ENCODE measurements at places on chromosomes 5 and 9.

GRCh38 chr5:132764051-132764450, 13.0 kb downstream of the SEPTIN8 start:
- no peak for DNase-seq

- DNase-seq = no peak
Measured at GRCh38 chr5:11385901-11386293, 518.3 kb downstream of the CTNND2 start.

DNA sequence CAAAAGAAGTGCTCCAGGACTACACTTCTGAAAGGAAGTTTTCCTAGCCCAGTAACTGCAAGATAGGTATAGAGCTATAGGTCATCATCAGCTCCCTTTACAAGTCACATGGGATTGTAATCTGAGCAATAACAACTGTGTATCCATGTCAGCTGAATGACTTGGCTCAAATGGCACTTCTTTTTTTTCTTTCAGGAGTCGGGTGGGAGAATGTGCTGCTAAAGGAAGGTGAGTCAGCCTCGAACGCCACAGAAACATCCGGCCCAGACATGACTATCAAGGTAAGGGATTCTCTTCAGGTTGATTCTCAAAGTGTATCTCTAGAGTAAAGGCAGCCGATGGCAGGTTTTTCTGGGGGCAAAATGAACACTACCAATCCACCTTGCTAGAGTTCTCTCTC, 192.2 kb downstream of the C9orf152 start:
- peak; percentile 80 for DNase-seq

DNA sequence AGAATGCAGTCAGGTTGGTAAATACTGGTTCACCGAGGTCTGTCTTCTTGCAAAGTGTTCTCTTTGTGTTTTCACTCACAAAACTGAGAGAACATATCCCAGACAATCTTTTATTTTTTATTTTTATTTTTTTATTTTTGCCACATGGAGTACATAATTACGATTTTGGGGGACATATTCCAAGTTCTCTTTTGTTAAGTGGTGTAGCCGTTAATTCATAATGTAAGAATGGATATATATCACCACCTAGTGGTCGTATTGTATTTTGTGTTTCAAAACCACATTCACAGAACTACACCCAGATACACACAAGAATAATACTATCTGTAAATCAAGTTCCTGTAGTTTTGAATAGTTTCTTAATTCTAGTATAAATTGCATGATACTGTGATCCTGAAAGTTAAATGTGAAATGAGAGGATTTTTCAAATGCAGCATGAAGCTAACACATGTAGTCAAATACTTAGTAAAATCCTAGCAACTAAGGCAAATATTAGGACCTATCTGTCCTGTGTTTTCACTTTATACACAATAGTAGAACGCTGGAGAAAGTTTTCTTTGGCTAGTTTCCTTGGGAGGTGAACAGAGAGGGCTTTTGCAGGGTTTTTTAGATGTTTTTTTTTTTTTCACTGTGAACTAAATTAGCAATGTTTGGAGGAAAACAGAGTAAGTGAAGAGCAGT, 92.7 kb downstream of the VCAN start:
- peak; percentile 42 for DNase-seq

GRCh38 chr9:3660936-3661335, 135.1 kb upstream of the RFX3 start:
- no peak for DNase-seq

GRCh38 chr9:34125681-34126206, 754 bp downstream of the DCAF12 start:
- DNase-seq = peak; percentile 21

DNA sequence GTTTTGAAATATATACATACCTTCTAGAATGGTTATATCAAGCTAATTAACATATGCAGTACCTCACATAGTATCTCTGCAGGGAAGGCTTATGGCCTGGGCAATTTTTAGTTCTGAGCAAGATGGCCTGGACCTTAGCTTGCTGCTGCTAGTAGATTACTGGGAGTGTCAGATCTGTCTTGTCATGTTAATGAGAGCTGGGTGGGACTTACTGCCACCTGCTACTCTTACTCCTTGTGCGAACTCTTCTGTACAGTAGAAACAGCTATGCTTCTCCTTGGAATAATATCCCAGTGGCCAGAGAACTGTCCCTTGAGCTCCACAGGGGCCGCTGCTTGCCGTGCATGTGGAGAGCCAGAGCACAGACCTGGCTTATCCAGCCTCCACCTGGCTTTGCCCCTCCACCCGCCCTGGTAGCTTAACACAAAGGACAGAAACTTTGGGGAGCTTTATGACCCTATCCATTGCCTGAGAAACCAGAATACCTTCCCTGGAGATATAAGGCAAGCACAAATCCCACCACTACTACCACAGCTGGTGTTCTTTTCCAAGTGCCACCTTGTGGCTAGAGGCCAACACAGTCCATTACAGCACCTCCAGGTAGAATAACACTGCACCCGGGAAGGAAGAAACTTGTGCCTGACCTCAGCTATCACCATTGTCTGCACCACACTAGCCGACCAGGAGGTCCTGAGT, 74.4 kb upstream of the RUSC2 start:
- DNase-seq = no peak

GRCh38 chr5:72305194-72306142, 14.6 kb downstream of the MRPS27 start:
- DNase-seq = no peak

- DNase-seq = peak; percentile 23
Measured at GRCh38 chr5:13809921-13810320, 134.6 kb downstream of the DNAH5 start.

DNA sequence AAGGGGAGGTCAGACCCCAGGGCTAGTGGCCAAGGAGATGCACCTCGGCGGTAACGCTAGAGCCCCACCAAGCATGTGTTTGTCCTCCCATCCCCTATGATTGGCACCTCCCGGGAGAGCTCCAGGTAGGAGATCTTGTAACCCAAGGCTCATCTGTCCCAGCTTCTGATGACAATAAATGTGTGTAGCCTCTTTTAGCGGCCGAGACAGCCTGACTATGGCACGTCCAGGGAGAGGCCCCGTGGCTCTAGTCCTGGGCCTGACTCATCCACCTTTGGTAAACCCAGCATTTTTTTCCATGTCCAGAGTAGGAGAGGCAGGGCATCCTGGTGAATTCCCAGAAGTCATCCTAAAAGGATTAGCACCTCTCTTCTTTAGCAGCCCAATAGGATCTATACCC, 39.2 kb downstream of the IRF1 start:
- DNase-seq = peak; percentile 73

DNA sequence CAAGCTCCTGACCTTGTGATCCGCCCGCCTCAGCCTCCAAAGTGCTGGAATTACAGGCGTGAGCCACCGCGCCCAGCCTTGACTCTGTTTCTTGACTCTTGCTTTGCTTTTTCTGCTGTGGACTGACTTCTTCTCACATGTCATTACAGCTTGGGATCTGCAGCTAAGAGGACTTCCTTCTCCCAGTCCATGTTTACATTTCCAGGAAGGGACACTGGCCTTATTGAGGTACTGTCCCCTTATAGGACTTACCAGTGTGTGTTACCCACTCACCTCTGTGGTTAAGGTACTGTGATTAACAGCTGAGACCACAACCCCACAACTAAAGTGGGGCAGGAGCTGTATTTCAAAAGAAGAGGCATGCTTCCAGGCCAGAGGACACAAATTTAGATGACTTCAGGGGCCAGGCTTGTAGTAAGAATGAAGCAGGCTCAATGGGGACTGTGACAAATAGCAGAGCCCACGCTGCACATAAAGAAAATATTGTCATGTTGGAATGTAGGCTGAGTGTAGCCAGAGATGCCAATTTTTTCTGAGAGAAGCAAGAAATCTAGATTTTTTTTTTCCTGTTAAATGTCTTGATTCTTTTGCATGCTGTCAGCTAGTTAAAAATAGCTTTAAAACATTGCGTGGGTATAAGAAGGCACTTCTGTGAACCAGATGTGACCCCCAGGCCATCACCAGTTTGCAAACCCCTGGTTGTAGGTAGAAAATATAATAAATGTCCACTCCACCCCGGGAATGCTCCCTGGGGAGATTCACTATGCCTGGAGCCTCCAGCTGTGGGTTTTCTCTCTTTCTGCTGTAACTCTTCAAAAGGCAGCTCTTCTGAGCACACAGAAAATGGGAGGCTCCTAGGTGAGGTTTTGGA, 75.0 kb downstream of the PTPDC1 start:
- DNase-seq = peak; percentile 73

GRCh38 chr5:14902826-14903560, 31.4 kb upstream of the ANKH start:
- no peak for DNase-seq

GRCh38 chr5:158637039-158637438, 462.7 kb downstream of the EBF1 start:
- no peak for DNase-seq

GRCh38 chr9:116144038-116144437, 9.6 kb upstream of the PAPPA start:
- peak; percentile 43 for DNase-seq

- peak; percentile 47 for DNase-seq
Measured at GRCh38 chr9:68690088-68690487, 15.0 kb upstream of the PIP5K1B start.

GRCh38 chr5:157294407-157295091, 28.6 kb downstream of the CYFIP2 start:
- DNase-seq = no peak

GRCh38 chr5:160165137-160166068, 46.2 kb upstream of the PWWP2A start:
- peak; percentile 99 for DNase-seq

GRCh38 chr9:132912131-132912530, 32.3 kb downstream of the TSC1 start:
- no peak for DNase-seq

GRCh38 chr5:34719029-34719428, 62.9 kb downstream of the RAI14 start:
- no peak for DNase-seq

DNA sequence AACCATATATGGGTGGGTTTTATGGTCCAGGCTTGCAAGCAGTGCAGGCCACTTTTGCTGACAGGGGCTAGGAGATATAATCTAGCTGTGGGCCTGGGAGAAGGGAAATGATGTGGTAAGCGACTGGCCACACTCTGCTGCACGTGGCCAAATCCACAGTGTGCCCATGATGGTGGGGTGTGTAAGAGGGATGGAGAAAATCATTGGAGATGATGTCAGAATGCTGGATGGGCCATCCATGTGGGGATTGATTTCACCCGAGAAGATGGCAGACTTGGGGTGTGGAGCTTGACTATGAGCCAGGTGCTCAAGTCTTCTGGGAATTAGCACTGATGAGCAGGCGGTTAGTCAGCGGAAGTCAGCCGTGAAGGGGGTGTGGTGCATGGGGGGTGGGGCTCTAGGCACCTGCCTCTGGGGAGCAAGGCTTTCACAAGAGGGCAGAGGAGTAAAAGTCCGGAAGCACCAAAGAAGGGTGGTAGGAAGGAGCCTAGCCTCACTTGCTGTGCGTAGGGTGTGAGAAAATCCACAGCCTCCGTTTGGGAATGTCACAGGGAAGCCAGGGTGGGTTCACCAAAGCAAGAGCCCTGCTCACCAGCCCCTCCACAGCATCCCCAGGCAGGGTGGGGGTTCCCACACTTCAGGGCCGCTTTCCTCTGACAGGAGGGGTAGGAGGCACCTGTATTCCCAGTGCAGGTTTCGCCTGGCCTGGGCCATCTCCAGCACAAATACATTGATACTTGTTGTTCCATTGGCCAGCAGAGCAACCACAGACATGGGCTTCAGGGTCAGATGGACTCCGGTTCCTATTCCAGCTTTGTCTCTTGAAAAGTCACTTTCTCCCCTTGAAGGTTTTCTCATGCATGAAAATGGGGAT, 44.5 kb upstream of the ANGPTL2 start:
- peak; percentile 75 for DNase-seq

DNA sequence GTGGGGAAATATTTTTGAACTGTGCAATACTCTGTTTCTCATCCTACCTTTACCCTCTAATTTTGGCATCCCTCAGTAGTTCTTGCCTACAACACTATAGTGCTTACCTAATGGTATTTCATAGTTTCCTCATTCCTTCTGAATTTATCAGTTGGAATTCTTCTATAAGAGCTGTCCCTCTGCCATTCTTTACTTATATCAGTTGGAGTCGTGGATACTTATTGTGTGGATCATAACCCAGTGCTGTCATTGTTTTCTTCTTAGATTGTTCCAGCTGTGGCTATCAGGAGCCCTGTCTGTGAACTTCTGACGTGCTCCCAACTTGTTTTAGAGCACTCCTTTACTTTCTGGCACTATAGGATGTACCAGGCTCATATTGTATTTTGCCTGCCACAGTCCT, 146.1 kb upstream of the OTULINL start:
- no peak for DNase-seq

- DNase-seq = peak; percentile 72
Measured at GRCh38 chr5:73968729-73969128, 342.7 kb downstream of the ARHGEF28 start.

DNA sequence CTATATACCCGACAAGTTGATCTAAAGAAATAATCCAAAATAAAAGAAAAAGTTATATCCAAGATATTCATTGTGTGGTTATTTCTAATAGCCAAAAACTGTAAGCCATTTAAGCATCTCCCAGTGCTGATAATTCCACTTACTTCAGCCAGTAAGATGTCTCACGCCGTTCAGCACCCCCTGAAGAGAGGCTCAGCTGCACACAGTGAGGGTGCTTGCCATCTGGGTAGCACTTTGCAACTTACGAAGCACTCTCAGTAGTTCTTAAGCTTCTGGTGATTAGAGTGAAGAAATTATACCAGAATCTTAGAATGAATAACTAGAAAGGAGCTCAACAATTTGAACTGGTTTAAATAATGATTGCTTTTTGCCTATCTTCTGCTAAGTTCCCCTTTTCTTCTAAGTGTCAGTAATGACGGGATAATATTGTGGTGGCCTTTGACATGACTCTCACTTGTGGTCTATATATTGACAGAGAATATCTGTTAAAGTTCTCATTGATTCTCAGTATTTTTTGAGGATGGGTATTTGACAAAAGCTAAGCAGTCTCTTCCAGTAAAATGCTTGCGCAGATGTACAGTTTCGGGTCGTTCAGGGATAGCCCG, 26.2 kb upstream of the LTC4S start:
- no peak for DNase-seq

DNA sequence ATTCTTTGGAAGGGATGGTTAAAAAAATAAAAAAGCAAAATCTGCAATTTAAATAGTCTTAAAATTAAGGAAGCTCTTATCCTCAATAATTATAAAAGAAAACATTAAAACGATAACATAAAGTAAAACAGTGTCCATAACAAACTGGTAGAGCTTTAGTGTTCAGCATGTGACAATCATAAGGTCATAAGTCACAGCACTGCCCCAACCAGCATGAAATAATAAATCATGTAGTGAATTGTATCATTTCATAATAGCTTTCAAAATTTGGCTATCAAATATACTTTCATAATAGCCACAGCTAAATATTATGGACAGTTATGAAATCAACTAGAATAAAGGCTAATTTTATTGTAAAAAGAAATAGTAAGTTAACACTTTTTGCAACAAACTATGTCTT, 10.0 kb downstream of the NR3C1 start:
- no peak for DNase-seq

GRCh38 chr5:134005417-134006061, 764 bp upstream of the VDAC1 start:
- DNase-seq = no peak

- DNase-seq = no peak
Measured at GRCh38 chr9:107466826-107467225, 22.7 kb downstream of the KLF4 start.

DNA sequence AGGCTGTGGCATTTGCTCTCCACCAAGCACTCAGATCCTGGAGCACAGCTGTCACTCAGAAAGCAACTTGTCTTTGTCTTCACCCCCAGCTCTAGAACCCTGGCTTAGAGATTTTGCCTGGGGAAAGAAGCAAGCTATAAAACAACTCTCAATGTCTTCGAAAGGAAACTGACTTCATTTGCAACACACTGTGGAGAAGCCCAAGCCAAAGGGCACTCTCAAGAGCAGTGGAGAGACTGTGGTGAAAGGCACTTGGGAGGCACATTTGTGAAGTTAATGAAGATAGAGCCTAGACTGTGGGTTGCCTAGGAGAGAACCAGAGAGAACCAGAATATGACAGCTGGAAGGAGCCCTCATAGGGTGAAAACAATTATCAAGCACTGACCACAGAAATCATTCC, 103.4 kb downstream of the CFAP95 start:
- no peak for DNase-seq

All from RPMI7951 (cell line).